GOT3 (cell line): ENCODE measurements at places on chromosomes 6 and 20.

DNA sequence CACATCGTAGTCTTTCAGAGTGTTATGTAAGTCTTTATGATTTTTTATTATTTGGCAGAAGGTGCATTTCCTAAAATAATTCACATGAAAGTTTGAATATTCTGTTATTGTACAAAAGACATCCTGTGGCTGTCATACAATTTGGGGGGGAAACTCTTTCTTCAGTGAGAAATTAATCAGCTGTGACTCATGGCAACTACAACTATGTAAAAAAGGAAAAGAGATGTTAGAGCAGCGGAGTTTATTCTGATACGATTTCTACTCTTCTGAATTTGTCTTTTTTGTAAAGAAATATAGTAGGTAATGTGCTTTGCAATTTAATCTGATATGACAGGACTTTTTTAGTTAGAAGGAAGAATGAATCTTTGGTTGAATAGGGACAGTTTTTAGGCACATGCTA is 14.2 kb downstream of the COL19A1 start:
- DNase-seq = no peak

- DNase-seq = no peak
These were observed 167.1 kb downstream of the PHF3 start for GRCh38 chr6:63802606-63803206.

DNA sequence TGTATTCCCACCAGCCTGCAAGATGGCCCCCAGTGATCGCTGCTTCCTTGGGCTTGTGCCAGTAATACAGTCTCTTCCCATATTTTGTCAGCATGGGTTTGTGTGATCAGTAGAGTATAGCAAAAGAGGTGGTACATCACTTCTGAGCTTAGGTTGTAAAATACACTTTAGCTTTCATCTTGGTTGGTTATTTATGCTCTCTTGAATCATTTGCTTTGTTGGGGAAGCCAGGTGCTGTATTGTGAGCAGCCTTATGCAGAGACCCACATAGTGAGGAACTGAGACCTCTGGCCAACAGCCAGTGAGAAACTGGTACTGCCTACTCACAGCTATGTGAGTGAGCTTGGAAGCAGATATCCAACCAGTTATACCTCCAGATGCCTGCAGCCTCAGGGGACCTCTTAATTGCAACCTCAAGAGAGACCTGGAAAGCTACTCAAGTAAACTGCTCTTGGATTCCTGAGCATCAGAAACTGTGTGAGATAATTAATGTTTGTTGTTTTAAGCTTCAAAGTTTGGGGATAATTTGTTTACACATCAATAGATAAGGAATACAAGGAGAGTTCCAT is 229.3 kb downstream of the FARS2 start:
- DNase-seq = no peak

DNA sequence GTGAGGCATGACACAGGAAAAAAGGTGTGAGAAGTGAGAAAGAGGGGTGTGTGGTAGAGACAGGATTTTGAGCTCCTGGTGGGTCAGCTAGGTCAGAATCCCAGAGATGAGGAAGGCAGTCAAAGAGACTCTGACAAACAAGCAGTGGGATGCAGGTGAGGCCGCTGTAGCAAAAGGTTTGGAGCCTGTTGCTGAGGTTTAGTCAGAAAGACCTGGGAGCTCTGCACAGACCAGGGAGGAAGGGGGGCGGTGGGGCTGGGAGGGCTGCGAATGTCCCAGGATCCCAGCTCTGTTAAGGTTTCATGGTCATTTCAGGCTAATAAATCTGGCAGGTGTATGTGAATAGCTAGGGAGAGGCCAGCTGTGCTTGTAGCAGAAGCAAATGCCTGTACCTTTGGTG is 373.9 kb upstream of the SYNCRIP start:
- no peak for DNase-seq
